Transverse colon (tissue), 4 donors: ENCODE measurements at places on chromosomes 6 and 20. TPM values are rescaled to one million over a fixed set of nuclear protein-coding genes. Genes with fewer than 3 reads are reported as not detected.

HMGCLL1 gene
- total RNA-seq: 0.64 TPM

IPCEF1 gene
- 1.8 TPM for total RNA-seq

GABRR2 gene
- total RNA-seq: not detected

BNIP5 gene
- total RNA-seq: 23.6 TPM

SCRT2 gene
- total RNA-seq: not detected

HLA-DPA1 gene
- 77.8 TPM for total RNA-seq

HRH3 gene
- not detected for total RNA-seq

CST5 gene
- total RNA-seq: not detected

TNFRSF6B gene
- total RNA-seq: 4.2 TPM

TREM1 gene
- not detected for total RNA-seq

PET117 gene
- 2.8 TPM for total RNA-seq

- H3K36me3 ChIP-seq: no peaks in the 10 kb centered on the region
- no peak for DNase-seq
- peaks cover 4% of the 10 kb centered on the region for H3K4me1 ChIP-seq
- H3K4me3 ChIP-seq: no peak overlapping the region
Measured at GRCh38 chr6:106477146-106477545, 116.6 kb downstream of the CRYBG1 start.

DNA sequence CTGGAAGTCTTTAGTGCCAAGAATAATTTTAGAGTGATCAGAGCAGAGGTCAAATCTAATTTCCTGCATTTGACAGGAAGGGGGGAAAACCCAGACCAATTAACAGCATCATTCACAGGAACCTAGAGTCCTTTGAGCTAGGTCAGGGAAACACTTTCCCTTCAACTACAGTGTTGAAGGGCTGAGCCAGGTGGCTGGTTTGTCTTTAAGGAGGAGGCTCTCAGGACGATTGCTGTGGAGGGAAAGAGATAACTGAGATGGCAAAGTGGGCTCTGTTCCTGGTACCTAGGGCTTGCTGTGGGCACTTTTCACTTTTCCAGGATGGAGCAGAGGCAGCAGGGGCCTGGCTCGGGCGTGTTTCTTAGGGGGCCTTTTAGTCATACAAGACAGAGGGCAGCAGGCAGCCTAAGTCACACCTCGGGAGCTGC, 111.9 kb downstream of the SCML4 start:
- no peaks in the 10 kb centered on the region for H3K27me3 ChIP-seq
- H3K4me3 ChIP-seq: no peak overlapping the region
- no peaks in the 10 kb centered on the region for H3K36me3 ChIP-seq

GRCh38 chr6:73418081-73418741, 23.6 kb downstream of the DDX43 start:
- no peak for DNase-seq
- no peak overlapping the region for H3K27ac ChIP-seq
- no peaks in the 10 kb centered on the region for H3K4me1 ChIP-seq
- H3K4me3 ChIP-seq: no peak overlapping the region
- H3K36me3 ChIP-seq: no peaks in the 10 kb centered on the region
- H3K27me3 ChIP-seq: no peaks in the 10 kb centered on the region

- H3K4me3 ChIP-seq: peak overlapping the region; percentile 56
- H3K36me3 ChIP-seq: no peaks in the 10 kb centered on the region
- DNase-seq: no peak
- H3K27ac ChIP-seq: no peak overlapping the region
Measured at GRCh38 chr6:117906507-117906957, 532 bp upstream of the SLC35F1 start.

DNA sequence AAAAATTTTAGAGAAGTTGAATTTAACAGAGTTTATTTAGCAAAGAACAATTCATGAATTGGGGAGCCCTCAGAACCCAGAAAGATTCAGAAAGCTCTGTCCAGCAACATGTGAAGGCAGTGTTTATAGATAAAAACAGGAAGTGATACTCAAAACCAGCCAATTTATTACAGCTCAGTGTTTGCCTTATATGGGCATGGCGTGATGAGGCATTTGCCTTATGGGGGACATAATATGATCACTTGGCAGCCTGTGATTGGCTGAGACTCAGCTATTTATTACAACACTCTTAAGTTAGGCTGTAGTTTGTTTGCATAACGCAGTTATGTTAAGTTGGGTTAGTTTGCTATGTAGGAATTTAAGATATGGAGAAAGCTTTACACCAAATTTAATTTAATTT, 11.5 kb downstream of the HLA-DPA1 start:
- no peaks in the 10 kb centered on the region for H3K27me3 ChIP-seq
- H3K36me3 ChIP-seq: no peaks in the 10 kb centered on the region
- H3K27ac ChIP-seq: no peak overlapping the region
- no peaks in the 10 kb centered on the region for H3K4me1 ChIP-seq

DNA sequence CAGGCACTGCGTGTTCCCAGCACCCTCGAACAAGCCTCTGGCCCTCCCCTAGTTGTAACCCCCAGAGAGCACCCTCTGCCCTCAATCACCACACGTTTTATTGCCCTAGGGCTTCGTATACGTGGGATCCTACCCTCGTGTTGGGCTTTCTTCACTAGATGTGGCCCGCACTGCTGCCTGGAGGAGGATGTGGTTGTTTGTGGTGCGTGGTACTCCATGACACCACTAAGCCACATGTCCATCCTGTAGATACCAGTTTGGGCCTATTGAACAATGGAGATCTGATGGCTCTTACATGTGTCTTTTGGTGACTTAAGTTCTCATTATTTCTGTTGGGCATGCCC, 17.0 kb downstream of the SLC2A4RG start:
- H3K27ac ChIP-seq: no peak overlapping the region
- H3K4me3 ChIP-seq: no peak overlapping the region
- H3K36me3 ChIP-seq: no peaks in the 10 kb centered on the region
- no peaks in the 10 kb centered on the region for H3K4me1 ChIP-seq
- H3K27me3 ChIP-seq: no peaks in the 10 kb centered on the region

DNA sequence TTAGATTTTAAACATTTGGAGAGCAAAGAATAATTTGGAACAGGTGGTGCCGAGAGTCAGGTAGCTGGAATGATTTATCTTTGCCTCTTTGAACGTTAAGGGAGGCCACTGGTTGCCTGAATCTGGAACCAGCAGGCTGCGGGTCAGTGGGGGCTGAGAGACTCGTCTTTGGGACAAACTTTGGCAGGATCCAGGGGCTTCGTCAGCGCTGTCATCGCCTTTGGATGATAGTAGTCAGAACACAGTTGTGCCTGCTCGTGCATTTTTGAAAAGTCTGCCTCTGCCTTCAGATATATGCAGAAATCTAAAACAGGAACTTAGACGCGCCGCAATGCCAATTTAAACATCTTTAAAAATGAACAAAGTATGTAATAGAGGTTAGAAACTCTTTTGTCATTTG, 5.0 kb downstream of the EYA2 start:
- no peaks in the 10 kb centered on the region for H3K36me3 ChIP-seq
- H3K4me1 ChIP-seq: peaks cover 3% of the 10 kb centered on the region
- peak overlapping the region; percentile 29 for H3K27ac ChIP-seq
- H3K4me3 ChIP-seq: no peak overlapping the region
- H3K27me3 ChIP-seq: peaks cover 40% of the 10 kb centered on the region

DNA sequence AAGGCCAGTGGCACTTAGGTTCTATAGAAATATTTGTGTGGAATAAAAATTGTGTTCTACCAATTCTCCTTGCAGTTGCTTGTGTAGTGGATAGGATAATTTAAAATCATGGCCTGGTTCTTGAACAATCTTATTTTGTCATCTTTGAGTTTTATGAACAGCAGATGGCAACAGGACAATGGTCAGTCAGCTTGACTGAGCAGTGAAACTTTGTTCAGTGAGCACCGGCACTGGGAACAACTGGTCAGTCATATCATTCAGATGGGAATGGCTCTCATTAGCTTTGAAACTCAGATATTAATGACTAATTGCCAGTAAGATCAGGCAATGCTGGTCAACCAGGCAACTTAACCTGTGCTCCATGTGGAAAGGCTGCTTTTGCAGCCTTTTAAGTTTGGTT, 129.2 kb downstream of the BCKDHB start:
- no peak overlapping the region for H3K27ac ChIP-seq
- H3K27me3 ChIP-seq: no peaks in the 10 kb centered on the region
- H3K4me1 ChIP-seq: no peaks in the 10 kb centered on the region
- no peaks in the 10 kb centered on the region for H3K36me3 ChIP-seq
- H3K4me3 ChIP-seq: no peak overlapping the region
- no peak for DNase-seq

DNA sequence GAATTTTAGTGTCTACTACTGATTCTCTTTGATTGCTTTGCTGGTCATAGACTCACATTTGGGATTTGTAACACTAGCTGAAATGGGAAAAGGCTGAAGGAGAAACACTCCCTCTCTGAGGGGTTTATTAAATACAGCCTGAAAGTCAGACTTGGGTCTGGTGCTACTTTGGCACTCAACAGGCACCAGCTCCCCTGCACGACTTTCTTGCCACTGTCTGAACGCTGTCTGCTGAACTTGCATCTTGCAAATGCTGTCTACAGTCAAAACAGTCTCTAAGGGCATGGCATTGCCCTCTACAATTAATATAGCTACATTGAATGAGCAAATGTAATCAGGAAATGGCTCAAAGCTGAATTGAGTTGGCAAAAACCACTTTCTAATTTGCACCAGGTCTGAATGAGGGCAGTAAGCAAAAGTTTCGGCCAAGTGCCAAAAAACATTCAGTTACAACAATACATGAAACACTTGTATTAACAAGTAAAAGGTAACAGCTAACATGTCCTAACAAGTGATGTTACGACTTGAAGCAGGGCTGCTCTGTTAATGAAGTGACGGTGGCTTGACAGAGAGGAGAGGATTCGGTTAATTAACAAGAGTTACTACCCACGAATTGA, 119.5 kb downstream of the FOXC1 start:
- H3K4me1 ChIP-seq: peaks cover 3% of the 10 kb centered on the region
- H3K27ac ChIP-seq: no peak overlapping the region
- H3K36me3 ChIP-seq: no peaks in the 10 kb centered on the region
- H3K4me3 ChIP-seq: no peak overlapping the region
- DNase-seq: no peak

- H3K27ac ChIP-seq: no peak overlapping the region
- H3K27me3 ChIP-seq: no peaks in the 10 kb centered on the region
- peaks cover 10% of the 10 kb centered on the region for H3K4me1 ChIP-seq
- no peaks in the 10 kb centered on the region for H3K36me3 ChIP-seq
Measured at GRCh38 chr20:11158146-11158545, 484.3 kb upstream of the JAG1 start.

GRCh38 chr6:151179321-151179720, 60.4 kb upstream of the AKAP12 start:
- H3K4me3 ChIP-seq: no peak overlapping the region
- no peak overlapping the region for H3K27ac ChIP-seq
- DNase-seq: no peak
- H3K4me1 ChIP-seq: no peaks in the 10 kb centered on the region
- H3K27me3 ChIP-seq: no peaks in the 10 kb centered on the region

- H3K27ac ChIP-seq: no peak overlapping the region
- H3K27me3 ChIP-seq: no peaks in the 10 kb centered on the region
- no peak overlapping the region for H3K4me3 ChIP-seq
- H3K36me3 ChIP-seq: no peaks in the 10 kb centered on the region
- H3K4me1 ChIP-seq: no peaks in the 10 kb centered on the region
- DNase-seq: no peak
Measured at GRCh38 chr20:33472868-33473435, 16.9 kb upstream of the CBFA2T2 start.

DNA sequence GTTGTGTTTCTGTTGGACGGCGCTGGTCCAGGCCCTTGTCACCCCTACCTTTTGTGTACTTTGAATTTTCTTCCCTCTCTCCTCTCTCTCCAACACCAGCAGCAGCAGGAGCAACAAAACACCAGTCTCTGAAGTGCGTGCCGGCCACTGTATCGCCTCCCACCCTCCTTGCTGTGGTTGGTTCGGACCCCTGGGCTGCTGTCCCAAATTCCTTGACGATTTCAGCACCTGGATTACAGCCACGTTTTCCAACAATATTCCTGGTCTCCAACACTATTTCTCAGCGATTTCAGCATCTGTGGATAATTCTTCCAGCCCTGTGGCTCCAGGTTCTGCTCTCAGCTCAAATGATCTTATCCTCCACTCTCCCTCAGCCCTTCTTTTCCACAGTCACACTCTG, 11.8 kb downstream of the MAS1 start:
- no peaks in the 10 kb centered on the region for H3K4me1 ChIP-seq
- no peak overlapping the region for H3K4me3 ChIP-seq
- H3K36me3 ChIP-seq: no peaks in the 10 kb centered on the region
- no peak overlapping the region for H3K27ac ChIP-seq
- DNase-seq: no peak
- no peaks in the 10 kb centered on the region for H3K27me3 ChIP-seq

DNA sequence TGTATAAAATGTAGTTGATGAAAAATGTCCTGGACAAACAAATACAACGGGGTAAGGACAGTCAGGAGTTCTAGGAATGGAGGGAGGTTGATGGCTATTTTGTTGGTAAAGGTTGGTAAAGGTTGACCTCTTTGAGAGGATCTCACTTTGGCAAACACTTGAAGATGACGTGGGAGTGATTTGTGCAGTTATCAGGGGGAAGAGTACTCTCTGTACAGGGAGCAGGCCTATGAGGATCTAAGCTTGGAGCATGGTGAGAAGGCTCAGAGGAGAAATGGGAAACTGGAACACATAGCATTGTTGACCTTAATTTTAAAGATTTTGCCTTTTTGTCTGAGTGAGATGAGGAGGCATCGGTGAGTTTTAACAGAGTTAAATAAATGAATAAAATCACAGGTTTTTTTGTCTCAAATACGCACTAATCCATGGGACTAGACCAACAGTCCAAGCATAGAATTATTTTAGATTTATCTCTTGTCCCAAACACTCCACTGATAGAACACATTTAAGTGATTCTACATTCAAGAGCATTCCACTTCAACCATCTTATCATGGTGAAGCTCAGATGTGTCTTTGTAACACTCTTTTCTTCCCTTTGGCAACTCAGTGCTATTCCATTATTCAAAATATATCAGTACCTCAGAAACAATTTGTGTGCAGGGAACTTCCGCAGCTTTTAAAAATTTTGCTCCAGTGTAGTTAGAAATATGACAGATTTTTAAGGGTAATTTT, 5.7 kb downstream of the LAMA2 start:
- no peaks in the 10 kb centered on the region for H3K4me1 ChIP-seq
- H3K27ac ChIP-seq: no peak overlapping the region
- no peaks in the 10 kb centered on the region for H3K27me3 ChIP-seq
- no peaks in the 10 kb centered on the region for H3K36me3 ChIP-seq
- DNase-seq: no peak
- no peak overlapping the region for H3K4me3 ChIP-seq

DNA sequence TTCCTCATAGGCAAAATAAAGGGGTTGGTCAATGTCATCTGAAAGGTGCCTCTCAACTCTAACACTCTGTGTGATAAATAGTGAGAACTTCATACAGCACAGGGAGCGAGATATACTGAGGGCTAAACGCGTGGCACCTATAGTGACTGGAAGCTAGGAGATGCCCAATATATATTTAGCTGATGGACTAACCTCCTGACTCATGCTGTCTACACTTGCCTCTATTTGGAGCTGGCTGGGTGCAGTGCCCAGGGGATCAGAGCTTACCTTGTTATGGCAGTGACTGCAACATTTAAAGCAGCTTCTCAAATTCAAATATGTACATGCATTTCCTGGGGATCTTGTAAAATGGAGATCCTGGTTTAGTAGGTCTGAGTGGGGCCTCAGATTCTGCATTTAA, 111.6 kb upstream of the PLN start:
- no peaks in the 10 kb centered on the region for H3K4me1 ChIP-seq
- H3K36me3 ChIP-seq: no peaks in the 10 kb centered on the region
- no peak overlapping the region for H3K4me3 ChIP-seq
- no peaks in the 10 kb centered on the region for H3K27me3 ChIP-seq
- no peak for DNase-seq
- H3K27ac ChIP-seq: no peak overlapping the region

GRCh38 chr6:166333172-166333995, 9.0 kb downstream of the SFT2D1 start:
- H3K27me3 ChIP-seq: no peaks in the 10 kb centered on the region
- DNase-seq: no peak
- no peak overlapping the region for H3K27ac ChIP-seq
- H3K4me1 ChIP-seq: peaks cover 14% of the 10 kb centered on the region
- no peaks in the 10 kb centered on the region for H3K36me3 ChIP-seq
- no peak overlapping the region for H3K4me3 ChIP-seq
